ENCODE measurements at places on chromosomes 12 and 14.

DNA sequence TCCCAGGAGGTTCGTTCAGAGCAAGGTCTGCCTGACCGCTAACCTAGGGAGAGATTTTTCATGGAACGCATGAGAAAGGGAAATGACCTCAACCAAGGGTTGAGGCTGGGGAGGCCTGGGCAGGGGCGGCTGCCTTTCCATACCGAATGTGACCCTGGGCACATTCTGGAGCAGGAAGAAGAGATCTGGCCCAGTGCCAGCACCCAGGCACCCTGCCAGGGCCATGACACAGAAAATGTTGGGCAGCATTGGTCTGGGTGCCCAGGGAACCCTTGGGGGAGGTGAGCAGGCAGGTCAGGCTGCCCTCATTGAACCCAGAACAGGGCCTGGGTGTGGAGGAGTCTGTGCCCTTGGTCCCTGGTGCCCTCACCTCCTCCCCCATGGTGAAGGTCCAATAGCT lies 106.8 kb downstream of the CALM1 start:
- DNase-seq = no peak

DNA sequence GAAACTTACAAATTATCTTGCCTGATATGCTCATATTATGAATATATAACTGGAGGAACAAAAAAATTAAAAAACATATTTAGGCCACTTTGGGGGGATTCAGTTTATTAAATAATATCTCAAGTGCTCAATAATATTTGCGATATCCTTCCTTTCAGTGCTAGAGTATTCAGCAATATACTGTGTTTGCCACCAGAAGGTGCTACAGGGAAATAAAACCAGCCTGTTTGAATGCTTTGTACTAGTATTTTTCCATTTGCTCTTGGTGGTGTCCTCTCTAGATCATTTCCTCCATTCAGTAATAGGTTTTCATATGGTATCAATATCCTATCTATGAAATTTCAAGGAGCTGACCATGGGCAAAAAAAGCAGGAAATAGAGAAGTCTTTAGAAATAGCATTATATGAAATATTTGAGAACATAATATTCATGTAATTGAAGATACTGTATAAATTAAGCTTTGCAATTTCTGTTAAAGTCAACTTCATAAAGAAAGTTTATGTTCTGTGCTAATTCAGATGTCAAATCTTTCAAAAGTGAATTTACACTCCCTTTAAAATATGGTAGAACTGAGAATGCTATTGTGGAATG lies 106.2 kb upstream of the NAV3 start:
- peak; percentile 25 for DNase-seq

GRCh38 chr12:14611640-14612203 lies 44.0 kb upstream of the PLBD1 start:
- no peak for DNase-seq

DNA sequence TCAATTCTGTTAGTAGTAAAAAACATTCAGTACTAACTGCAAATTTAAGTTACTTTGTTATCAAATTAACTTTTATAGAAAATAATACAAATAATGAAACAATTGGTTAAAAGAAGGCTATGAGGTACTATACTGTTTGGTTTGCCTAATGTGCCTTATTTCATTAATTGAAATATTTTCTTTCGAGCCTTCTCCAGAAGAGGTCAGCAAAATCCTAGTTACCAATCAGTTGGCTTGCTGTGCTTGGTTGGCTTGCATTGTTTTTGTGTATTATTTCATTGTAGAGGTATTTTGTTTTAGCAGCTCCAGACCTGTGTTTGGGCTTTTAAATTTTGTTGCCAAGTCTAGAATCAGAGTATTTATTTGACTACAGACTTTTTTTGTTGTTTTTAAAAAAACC lies 68.5 kb downstream of the AEBP2 start:
- peak; percentile 58 for DNase-seq
